CD4-positive, alpha-beta T cell (primary cell): ENCODE measurements at places on chromosomes 2 and 18. TPM values are rescaled to one million over a fixed set of nuclear protein-coding genes. Genes with fewer than 3 reads are reported as not detected.

The NEURL3 gene
- not detected for total RNA-seq

GRCh38 chr2:181461056-181461997 lies 4.1 kb downstream of the ITGA4 start:
- H3K4me3 ChIP-seq: peak overlapping the region; percentile 91
- peaks cover 29% of the 10 kb centered on the region for H3K36me3 ChIP-seq
- H3K27me3 ChIP-seq: no peaks in the 10 kb centered on the region

The DUSP28 gene
- total RNA-seq: 18.9 TPM

GRCh38 chr2:54085069-54085468 lies 30.3 kb upstream of the ACYP2 start:
- no peak overlapping the region for H3K4me3 ChIP-seq
- no peak overlapping the region for H3K27ac ChIP-seq
- no peaks in the 10 kb centered on the region for H3K4me1 ChIP-seq

The HRH4 gene
- 0.22 TPM for total RNA-seq

DNA sequence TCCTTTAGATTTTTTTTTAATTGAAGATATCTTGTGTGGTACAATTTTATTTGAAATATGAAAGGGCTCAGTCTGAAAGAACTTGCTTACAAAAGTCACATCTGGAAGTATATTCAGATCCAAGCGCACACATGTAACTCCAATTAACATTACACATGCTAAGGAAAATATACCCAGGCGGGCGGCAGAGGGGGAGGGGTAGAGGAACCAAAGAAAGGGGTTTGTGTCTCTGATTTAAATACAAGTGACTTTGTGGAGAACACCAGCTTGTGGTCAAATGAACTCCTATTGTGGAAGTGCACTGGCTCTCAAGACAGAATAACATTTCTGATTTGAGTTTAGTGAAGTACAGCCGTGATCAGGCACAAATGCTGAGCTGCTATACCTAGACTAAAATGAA lies 280.2 kb upstream of the SOX11 start:
- no peak overlapping the region for H3K27ac ChIP-seq
- H3K36me3 ChIP-seq: no peaks in the 10 kb centered on the region
- no peak for DNase-seq
- H3K4me3 ChIP-seq: no peak overlapping the region
- H3K4me1 ChIP-seq: no peaks in the 10 kb centered on the region

DNA sequence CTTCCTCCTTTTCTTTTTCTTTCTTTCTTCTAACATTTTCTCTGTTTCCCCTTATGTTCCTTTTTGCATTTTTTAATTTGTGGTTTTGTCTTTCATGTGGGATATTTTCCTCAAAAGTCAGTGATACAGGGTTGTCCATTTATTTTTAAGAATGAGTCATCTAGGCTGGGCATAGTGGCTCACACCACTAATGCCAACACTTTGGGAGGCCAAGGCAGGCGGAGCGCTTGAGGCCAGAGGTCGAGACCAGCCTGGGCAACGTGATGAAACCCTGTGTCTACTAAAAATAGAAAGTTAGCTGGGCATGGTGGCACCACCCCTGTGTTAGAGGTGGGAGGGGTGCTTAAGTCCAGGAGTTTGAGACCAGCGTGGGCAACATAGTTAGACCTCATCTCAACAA lies 35.8 kb downstream of the KATNAL2 start:
- no peak for DNase-seq
- H3K27me3 ChIP-seq: peaks cover 7% of the 10 kb centered on the region
- no peaks in the 10 kb centered on the region for H3K4me1 ChIP-seq
- H3K4me3 ChIP-seq: no peak overlapping the region
